Retina (tissue), 1 donor: ENCODE measurements at places on chromosomes 3 and 15.

- no peak for DNase-seq
Measured at GRCh38 chr3:64349551-64349950, 124.3 kb upstream of the PRICKLE2 start.

DNA sequence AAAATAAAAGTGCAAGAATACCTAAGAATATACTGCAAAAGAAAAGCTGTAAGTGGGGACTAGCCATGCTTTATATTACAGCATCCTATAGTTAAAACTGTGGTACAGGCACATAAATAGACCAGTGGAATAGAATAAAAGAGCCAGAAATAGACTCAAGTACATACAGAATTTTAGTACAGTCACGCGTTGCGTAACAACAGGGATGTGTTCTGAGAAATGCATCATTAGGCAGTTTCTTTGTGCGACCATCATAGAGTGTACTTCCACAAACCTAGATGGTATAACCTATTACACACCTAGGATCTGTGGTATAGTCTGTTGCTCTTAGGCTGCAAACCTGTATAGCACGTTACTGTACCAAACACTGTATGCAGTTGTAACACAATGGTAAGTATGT, 61.8 kb downstream of the PCCB start:
- no peak for DNase-seq

DNA sequence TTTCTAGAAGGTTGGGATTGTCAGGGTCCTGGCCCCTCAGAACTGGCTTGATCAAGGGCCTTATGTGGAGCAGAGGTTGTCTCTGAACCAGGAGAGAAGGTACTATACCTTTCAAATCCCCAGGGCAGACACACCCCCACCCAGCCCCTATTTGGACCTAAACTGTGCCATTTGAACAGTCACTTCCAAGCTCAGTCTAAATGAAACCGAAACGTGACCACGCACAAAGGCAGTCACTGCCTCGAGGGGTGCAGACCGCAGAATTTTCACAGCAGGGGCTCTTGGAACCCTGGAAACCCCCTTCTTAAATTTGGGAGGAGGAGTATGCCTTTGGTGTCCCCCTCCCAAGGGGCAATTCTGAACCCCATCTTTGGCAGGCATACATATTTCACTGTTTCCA, 53.7 kb downstream of the GRIP2 start:
- no peak for DNase-seq

GRCh38 chr3:47491777-47492176, 16.0 kb upstream of the SCAP start:
- DNase-seq: no peak

DNA sequence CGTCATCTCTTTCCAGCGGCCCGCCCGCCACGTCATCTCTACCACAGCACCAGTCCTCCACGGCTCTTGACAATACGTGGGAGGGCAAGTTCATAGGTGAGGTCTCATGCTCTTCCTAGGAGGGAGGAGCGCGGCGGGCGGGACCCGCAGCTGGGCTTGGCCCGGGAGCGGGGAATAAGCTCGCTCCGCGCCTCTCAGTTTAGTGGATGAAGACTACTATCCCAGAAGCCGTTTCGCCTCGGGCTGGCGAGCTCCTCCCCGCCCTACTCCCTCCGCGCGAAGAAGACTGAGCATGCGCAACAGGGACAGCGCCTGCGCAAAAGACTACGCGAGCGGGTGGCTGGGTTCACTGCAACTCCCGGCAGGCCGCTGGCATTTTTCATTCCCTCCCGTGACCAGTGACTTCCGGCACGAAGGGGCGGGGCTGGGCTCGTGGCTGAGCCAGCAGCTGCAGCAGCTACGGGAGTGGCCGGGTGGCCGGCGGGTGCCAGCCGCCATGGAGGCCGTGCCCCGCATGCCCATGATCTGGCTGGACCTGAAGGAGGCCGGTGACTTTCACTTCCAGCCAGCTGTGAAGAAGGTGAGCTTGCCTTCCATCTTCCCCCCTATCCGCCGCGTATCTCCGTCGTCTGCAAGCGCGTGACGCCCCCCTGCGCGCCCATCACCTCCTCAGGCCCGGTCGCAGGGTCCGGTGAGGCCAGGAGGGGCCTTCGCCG, at the start of gene PTPN23:
Gene PTPN23, plus strand, starts transcription at position 421 of the 716 bp plus-strand sequence. Its CDS starts 76 bp downstream, at position 497.
- DNase-seq: peak; percentile 99

DNA sequence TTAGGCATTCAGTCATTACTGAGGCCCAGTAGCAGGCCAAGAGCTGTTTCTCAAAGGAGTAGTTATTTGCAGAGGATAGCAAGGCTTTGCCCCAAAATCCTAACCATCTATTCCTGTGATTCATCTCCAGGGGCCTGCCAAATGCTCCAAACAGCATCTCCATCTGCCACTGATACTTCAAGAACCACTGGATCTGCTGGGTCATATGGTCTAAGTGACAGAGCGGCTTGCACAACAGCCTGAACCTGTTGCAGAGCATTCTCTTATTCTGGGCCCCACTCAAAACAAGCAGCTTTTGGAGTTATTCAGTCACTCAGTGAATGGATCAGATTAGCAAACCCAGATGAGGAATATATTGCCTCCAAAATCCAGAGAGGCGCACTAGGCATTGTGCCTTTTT, 68.8 kb upstream of the ALDH1A3 start:
- no peak for DNase-seq

- no peak for DNase-seq
Measured at GRCh38 chr3:58723173-58723572, 56.6 kb upstream of the FAM3D start.

DNA sequence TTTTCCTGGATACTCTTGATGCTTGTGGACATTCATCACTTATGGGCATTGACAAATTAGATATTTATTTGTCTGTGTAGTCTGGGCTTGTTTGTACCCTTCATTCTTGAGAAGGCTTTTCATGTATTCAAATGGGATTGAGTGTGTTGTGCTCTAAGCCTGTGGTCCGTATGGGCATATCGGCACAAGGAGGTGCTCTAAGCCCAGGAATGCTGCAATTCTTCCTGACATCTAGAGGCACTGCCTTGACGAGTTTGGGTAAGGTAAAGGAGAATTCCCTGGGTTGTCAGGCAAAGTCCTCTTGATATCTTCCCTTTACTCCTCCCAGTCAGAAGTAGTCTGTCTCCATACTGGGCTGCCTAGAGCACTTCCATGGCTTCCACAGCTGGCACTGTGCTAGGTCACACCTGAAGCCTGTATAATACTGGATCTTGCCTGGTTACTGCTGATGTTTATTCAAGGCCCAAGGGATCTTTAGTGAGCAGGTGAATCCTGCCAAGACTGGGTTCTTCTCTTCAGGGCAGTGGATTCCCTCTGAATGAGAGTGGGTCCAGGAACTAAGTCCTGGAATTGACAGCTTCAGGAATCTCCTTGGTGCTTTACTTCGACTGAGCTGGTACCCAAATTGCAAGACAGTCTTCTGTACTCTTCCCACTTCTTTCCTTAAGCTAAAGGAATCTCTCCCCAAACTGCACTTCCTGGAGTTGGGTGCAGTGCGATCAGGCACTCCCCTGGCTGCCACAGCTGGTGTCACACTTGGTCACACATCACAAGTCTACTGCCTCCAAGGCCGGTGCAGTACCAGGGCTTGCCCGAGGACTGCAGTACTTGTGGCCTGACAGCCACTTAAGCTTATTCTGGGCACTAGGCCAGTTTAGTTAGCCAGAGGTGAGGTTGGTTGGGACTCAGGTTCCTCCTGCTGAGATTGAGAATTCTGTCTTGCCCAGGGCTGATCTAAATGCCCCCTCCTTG, 46.0 kb downstream of the GALK2 start:
- DNase-seq: no peak

GRCh38 chr15:55742498-55742926, 440 bp downstream of the PRTG start:
- DNase-seq: peak; percentile 91

DNA sequence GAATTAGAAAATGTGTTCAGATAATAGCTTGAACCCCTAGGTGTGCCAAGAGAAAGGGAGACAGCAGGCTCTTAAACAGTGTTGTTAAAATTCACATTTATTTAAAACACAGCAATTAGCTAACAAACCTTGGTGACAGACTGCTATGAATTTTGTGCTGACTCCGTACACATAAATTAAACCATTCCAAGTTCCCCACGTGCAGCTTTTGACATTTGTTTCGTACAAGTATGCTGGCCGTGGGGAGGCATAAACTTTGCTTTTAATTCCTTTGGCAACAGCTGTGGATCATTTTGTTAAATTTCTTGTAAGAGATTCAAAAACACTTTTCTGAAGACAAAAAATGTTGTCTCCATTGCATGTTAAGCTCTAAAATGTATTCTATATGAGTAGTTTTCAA, 465.3 kb downstream of the FGF12 start:
- no peak for DNase-seq

DNA sequence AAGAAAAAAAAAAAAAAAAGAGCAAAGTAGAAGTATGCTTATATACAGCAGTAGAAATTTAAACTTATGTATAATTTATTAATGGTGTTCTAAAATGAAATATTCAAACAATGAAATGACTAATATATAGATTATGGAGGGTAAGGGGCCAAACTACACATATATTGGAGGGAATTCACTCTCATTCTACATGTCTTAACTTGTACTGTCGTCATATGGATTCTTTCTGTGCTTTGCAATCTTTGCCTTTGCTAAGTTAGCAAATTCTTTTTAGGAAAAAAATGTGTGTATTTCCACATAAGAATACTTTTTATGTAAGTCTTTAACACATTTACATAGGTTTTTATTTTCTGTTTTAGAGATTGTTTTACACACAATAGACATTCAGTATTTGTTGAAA, 118.9 kb upstream of the MBNL1 start:
- no peak for DNase-seq
